ENCODE measurements at places on chromosomes 13 and 19.

DNA sequence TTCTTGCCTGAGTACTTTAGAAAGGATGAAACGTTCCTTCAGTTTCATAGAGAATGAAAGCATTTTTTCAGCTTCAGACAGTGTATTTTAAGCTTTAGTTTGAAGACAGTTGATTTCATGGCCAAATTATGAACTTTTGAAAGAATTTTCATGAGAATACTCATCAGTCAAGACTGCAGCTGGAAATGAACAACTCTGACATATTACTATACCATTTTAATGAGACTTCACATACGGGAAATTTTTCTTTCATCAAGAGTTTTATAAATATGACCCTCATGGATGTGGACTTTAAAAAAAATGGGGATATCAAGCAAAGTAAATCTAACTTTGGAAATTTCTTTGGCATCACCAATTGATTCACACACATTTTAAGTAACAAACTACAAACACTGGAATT is 6.4 kb downstream of the LATS2 start:
- no peak for DNase-seq

DNA sequence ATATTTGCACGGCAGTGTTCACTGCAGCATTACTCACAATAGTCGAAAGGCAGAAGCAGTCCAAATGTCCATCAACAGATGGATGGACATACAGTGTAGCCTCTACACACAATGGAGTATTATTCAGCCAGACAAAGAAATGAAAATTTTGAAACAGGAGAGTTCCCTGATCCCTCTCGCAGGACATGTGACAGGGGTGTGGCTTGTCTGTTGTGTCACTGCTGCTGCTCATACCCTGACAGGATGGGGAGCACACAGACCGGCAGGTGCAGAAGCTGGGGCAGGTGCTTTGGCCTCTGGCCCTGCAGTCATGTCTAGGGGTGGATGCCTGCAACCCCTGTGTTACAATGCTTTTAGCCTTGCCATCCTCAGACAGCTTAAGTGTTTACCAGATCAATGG is 204.3 kb downstream of the EFNB2 start:
- no peak for DNase-seq

DNA sequence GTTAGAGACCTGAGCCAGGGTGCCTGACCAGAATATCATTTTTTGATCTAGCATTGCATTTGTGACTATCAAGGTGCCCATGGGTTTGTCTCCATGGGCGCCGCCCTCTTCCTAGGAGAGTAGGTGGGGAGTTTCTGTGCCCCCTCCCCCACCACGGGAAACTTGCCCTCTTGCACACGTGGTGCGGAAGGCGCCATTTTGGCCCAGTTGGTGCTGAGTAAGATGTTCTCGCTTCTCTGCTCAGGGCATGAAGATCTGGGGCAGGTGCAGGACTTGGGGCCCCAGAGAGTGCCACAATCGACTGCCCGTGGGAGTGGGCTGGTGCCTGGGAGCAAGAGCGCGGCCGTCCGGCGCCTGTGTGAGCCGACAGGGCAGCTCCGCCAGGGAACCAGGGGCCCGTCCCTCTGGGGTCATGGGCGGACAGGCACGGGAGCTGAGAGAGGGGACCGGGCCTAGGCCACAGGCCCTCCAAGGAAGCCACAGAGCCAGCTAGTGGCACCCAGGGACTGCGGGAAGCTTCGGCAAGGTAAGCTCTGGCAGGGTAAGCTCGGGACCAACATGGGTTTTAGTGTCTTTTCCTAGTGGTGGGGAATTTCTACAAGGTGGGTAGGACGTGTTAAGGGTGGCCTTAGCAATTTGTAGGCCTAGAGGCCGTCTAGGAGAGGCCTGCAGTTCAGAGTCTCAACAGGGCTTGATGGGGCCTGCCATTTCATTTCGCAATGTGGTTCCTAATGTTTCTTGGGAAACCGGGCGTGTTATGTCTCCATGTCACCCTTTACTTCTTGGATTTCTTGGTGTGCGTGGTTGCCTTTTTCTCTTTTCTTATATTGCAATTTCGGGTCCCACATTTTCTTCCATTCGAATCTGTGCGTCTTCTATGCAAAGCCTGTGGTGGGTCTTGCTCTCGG is 14.5 kb downstream of the SACS start:
- DNase-seq = no peak

- no peak for DNase-seq
Measured at GRCh38 chr13:41914552-41914951, 46.4 kb downstream of the VWA8 start.

- DNase-seq = no peak
Measured at GRCh38 chr13:113535381-113535781, 44.9 kb upstream of the DCUN1D2 start.

- no peak for DNase-seq
Measured at GRCh38 chr13:51793570-51794271, 10.2 kb downstream of the DHRS12 start.

- DNase-seq = no peak
Measured at GRCh38 chr13:113646376-113646775, 11.6 kb downstream of the ATP4B start.

DNA sequence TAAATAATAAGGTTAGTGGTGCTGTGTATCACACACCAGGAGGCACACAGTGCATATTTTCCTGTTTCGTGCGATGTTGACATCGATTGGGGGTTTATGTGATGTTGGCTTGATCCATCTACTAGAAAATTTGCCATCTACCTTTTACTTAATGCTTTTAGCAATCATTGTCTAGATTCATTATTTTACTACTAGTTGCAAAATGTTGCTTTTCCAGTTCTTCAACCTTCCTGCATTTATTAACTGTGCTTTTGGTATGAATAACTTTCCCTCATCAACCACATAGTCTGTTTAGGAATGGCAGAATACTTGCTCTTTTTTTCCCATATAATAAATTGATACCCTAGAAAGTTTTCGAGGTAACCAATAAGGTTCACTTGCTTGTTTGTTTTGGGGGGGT is 17.5 kb downstream of the C13orf42 start:
- DNase-seq = no peak

GRCh38 chr13:78674638-78675037 is 15.7 kb upstream of the OBI1 start:
- no peak for DNase-seq

- DNase-seq = no peak
Measured at GRCh38 chr19:13894552-13894951, 11.4 kb downstream of the BRME1 start.

- DNase-seq = no peak
Measured at GRCh38 chr13:43306372-43306771, 283.0 kb downstream of the DNAJC15 start.

DNA sequence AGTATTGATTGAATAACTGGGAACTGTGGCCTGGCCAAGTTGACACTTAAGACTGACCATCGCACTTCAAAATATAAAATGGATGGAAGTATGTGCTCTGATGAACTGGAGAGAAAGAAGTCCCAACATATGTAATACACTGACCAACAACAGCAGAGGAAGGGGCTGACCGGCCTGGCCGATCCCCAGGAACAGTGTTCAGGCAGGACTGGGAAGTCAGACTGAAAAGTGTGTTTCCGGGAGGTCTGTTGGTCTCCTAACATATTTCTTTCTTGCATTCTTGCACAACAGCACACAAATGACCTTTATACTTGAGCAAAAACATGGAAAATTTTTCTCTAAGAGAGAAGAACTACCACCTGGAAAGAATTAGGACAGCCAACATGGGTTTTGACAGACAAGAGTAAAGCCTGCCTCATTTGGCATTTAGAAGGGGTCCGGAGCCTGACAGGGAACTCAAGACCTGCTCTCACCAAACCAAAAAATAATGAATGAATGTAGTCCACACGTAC is 297.8 kb downstream of the OXGR1 start:
- DNase-seq = no peak

GRCh38 chr13:26707122-26708006 is 53.2 kb downstream of the GPR12 start:
- DNase-seq = peak; percentile 29

- DNase-seq = no peak
Measured at GRCh38 chr13:26185720-26186117, 36.4 kb downstream of the RNF6 start.

- no peak for DNase-seq
Measured at GRCh38 chr13:26621731-26622401, 64.4 kb downstream of the WASF3 start.

DNA sequence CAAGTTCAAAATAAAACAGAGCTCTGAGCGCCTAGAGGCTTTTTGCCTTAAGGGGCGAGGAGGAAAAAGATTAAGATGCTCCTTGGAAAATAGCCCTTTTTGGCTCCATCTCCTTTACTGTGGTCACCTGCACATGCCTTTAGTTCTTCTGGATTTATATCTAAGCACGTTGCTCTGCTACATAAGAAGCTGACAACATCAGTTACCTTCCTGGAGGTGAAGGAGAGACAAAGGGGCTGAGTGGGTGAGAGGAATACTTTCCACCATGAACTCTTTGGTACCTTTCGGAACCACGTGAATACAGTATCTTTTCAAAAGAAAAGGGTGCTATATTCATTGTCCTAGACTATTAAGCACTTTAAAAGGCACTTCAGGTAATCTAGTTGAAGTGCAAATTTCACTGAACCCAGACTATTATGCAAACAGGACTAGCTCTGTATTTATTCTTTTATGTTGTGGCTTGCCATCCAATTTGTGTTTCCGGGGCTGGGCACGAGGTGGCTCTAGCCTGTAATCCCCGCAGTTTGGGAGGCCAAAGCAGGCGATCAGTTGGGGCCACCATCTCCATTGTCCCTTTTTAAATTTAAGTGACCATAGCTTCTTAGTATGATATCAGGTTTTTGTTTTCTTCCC is 201.5 kb downstream of the TM9SF2 start:
- DNase-seq = no peak

DNA sequence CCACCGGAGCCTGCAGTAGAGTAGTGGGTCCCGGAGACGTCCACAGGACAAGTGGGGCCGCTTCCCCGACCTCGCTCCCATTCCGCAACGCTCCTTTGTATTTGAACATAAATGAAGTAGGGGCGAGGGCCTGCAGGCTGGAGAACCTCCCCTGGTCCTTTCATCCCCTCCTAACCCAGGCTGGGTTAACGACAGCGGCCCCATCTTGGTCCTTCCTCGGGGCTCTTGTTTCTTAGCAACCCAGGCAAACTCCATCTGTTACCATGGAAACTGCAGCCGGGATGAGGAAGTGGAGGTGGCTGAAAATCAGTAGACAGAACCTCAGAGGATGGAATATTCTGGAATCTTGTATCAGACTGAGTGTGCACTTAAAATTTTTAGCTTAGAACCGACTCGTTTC is 132.6 kb upstream of the USP29 start:
- no peak for DNase-seq

GRCh38 chr19:16970821-16971220 is 55.8 kb downstream of the CPAMD8 start:
- no peak for DNase-seq

All from right lung (tissue), 10 donors.